ENCODE measurements at places on chromosomes 4 and X. TPM values are rescaled to one million over a fixed set of nuclear protein-coding genes. Genes with fewer than 3 reads are reported as not detected.

DNA sequence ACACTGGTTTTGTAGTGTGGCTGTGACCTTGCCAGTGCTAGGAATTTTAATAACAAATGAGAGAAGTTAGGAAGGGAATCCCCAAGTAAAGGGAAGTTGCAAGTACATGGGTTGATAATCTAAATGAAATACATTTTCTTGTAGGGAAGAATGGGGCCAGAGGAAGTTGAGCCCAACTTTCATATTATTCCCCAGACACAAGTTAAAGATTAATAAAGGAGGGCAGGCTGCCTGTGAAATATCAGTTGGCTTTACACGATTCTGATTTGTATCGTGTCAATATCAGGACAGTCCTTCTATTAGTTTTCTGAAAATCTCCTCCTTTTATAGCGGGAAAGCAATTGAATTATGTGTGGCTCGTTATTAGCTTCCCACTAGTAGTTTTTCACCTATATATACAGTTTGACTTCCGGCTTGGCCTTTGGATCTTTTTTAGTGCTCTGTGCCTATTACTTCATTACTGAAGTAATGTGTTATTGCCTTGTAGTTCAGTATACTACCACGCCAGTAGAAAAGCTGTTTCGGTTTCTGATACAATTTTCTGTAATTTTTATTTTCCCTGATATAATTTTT lies 1.7 kb downstream of the PDLIM5 start:
- peak; percentile 64 for DNase-seq

The UGT2A3 gene
- total RNA-seq, result 72.8 TPM

DNA sequence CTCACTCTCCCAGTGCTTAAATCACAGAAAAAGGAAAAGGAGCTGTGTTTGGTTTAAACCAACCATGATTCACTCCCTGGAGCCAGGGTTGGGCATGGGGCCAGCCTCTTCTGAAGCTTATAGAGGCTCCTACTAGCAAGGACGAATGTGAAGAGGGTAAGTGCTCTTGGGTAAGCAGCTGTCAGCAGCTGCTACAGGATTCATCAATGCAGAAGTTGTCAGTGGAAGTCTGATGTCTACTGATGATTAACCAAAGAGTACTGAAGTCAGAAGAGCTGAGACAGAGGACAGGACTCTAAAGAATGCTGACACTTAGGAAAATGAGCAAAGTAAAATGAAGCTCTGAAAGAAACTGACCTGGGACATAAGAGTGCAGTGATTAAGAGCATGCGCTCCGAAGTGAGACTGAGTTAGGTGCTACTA lies 32.7 kb upstream of the JADE1 start:
- DNase-seq, result peak; percentile 99

DNA sequence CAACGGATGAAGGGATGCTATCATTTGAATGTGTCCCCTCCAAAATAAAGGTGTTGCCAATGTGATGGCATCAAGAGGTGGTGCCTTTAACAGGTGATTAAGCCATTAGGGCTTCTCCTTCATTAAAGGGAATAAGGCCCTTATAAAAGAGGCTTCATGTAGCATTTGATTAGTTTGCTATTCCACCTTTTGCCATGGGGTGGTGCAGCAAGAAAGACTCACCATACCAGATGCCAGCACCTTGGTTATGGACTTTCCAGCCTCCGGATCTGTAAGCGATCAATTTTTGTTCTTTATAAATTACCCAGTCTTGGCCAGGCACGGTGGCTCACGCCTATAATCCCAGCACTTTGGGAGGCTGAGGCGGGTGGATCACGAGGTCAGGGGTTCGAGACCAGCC lies 7.9 kb upstream of the SLC25A43 start:
- peak; percentile 53 for DNase-seq

GRCh38 chr4:118351851-118352827 lies 664 bp downstream of the PRSS12 start:
- no peak for DNase-seq

DNA sequence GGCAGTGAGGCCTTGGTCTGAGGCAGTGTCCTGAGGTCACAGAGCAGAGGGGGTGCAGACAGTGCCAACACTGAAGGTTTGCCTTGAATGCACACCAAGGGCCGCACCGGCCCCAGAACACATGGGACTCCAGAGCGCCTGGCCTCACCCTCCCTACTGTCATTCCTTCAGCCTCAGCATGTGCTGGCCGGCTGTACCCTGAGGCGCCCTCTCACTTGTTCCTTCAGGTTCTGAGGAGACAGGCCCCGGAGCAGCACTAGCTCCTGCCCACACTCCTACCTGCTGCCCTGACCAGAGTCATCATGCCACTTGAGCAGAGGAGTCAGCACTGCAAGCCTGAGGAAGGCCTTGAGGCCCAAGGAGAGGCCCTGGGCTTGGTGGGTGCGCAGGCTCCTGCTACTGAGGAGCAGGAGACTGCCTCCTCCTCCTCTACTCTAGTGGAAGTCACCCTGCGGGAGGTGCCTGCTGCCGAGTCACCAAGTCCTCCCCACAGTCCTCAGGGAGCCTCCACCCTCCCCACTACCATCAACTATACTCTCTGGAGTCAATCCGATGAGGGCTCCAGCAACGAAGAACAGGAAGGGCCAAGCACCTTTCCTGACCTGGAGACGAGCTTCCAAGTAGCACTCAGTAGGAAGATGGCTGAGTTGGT lies 2.4 kb downstream of the MAGEA12 start:
- DNase-seq, result no peak

The SMR3B gene
- not detected for total RNA-seq

GRCh38 chrX:153421856-153422255 lies 10.6 kb downstream of the ZFP92 start:
- no peak for DNase-seq

- DNase-seq, result peak; percentile 82
Observed at GRCh38 chrX:74458736-74459135, 37.4 kb downstream of the SLC16A2 start.

DNA sequence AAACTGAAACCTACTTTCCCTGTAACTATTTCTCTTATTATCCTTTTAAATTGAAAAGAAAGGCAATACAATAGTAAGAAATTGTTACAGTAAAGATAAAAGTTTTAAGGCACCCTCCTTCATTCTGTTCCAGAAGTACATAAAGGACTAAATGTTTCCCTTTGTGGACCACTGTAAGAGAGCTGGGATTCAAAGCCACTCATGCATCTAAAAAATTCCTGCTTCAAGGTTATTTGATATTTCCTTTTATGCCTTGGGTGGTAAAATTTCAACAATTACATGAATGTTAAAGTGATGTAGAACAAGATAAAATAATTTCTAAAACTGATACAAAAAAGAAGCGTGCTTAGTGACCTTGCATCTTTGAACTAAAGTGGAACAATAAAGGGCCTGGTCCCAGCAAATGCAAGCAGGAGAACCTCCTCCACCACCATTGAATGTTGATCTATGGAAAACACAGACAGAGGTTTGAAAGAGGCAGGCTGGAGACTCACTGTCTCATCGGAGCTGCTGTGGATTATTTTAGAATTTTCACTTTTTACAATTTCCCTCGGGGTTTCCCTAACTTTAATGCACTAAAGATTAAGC lies 42.3 kb upstream of the PRSS12 start:
- DNase-seq, result no peak

GRCh38 chr4:158157412-158157811 lies 15.4 kb downstream of the GASK1B start:
- DNase-seq, result no peak

The UTP14A gene
- 24.4 TPM for total RNA-seq

The CFP gene
- not detected for total RNA-seq

DNA sequence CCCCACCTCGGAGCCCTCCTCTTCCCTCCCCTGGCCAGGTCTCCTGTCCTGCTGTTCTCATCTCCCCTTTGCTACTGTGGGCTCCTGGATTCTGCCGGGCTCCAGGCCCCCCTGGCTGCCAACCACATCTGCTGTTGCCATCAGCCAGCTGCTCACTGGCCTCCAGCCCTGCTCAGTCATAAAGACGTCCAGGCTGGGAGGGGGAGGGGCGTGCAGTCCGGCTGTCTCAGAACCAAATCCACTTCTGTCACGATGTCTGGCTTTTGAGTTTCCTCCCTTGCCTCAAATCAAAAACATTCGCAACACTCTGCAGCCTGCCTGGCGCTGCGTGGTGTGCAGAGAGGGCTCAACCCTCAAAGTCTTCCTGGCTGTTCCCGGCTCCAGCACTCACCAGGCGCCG lies 7.1 kb downstream of the RASL11B start:
- DNase-seq, result no peak
